Stimulated activated CD4-positive, alpha-beta T cell treated with anti-CD3 and anti-CD28 coated beads, Interleukin-2, amount 100 ng/mL, for 4 hours (primary cell): ENCODE measurements at places on chromosomes 5 and 9.

- DNase-seq: no peak
Observed at GRCh38 chr5:55387865-55388264, 80.1 kb downstream of the MTREX start.

- no peak for DNase-seq
Observed at GRCh38 chr5:58582019-58582802, 664 bp upstream of the RAB3C start.

- DNase-seq: no peak
Observed at GRCh38 chr9:108684288-108685025, 171.3 kb downstream of the ACTL7B start.

- no peak for DNase-seq
Observed at GRCh38 chr9:77751341-77752091, 103.4 kb upstream of the GNA14 start.

DNA sequence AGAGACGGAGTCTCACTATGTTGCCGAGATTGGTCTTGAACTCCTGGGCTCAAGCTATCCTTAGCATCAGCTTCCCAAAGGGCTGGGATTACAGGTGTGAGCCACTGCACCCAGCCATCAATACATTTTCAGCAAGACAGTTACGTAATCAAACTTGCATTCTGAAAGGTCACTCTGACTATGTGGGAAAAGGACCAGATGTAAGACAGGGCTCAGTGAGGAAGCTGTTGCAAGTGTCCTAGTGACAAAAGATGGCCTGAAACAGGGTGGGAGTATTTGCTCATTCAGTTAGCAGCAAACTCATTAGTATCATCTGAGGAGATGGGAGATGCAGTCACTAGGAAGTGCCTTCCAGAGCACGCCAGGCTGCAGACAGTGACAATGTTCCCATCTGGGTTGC lies 16.9 kb downstream of the MED27 start:
- no peak for DNase-seq

- no peak for DNase-seq
Observed at GRCh38 chr5:10655972-10656830, 92.3 kb downstream of the ANKRD33B start.

- DNase-seq: no peak
Observed at GRCh38 chr5:135236908-135237747, 161.9 kb downstream of the MACROH2A1 start.
